ENCODE measurements at places on chromosomes 16 and 17.
A peak's percentile ranks its signal among the peaks of the same experiment; 100 is the strongest.

- DNase-seq, result no peak
Observed at GRCh38 chr17:60159479-60159866, 9.7 kb downstream of the CA4 start.

DNA sequence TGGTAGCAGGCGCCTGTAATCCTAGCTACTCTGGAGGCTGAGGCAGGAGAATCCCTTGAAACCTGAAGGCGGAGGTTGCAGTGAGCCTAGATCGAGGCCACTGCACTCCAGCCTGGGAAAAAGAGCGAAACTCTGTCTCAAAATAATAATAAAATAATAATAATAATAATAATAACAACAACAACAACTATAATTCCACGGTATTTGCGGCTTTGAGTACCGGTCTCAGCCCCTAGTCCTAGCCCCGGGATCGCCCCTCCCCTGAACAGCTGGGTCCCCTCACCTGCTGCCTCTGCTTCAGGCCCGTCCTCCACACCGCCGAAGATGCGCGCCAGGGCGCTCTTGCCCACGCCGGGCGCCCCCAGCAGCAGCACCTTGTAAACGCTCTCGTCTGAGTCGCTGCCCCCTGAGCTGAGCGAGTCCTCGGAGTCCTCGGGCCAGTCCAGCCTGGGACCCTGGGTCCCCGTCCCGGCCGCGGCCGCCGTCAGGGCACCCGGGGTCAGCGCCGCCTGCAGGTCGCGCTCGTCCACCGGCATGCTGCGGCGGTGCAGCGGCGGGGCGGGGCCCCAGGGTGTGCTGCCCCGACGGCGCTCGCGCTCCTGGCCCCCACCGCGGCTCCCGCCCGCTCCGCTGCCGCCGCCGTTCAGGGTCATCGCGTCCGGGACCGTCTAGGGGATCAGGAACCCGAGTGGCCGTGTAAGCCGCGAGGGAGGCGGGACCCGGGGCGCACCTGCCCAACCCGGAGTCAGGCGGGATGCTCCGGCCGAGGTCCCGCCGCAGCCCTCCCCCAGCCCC, 611 bp downstream of the RRAD start:
- no peak for DNase-seq

GRCh38 chr16:75062976-75063346, 53.6 kb downstream of the LDHD start:
- DNase-seq, result no peak

- no peak for DNase-seq
Observed at GRCh38 chr16:7644811-7645210, 312.2 kb downstream of the RBFOX1 start.

DNA sequence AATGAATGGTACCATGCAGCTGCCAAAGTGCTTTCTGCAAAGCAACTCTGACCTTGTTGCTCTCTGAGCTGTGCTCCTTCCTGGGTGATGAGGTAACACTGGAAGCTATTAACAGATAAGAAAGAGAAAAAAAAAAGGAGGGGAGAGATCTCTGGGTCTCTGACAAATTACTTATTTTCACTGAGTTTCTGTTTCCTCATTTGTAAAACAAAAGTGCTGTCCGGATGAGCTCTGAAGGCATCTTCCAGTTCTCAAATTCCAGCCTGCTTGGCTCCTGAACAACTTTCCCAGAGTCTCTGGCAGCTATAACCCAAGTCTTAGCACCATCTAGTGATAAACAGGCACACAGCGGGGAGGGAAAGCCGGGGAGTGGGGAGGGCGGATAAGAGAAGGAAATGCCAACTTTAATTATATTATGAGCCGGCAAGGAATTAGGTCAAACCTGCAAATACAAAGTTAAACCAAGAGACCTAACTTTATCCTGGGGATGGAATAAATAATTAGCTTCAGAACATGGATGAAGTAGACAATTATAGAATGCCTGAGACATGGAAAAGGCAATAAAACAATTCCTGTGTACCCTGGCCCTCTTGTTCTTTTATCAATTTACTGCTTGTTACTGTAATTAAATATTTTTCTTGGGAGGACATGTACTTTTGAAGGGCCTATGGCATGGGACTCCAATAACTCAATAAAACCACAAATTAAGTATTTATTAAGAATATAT, 61.3 kb upstream of the KIFC3 start:
- DNase-seq, result peak; percentile 73

- peak; percentile 18 for DNase-seq
Observed at GRCh38 chr17:65698381-65699061, 137.1 kb upstream of the AXIN2 start.

DNA sequence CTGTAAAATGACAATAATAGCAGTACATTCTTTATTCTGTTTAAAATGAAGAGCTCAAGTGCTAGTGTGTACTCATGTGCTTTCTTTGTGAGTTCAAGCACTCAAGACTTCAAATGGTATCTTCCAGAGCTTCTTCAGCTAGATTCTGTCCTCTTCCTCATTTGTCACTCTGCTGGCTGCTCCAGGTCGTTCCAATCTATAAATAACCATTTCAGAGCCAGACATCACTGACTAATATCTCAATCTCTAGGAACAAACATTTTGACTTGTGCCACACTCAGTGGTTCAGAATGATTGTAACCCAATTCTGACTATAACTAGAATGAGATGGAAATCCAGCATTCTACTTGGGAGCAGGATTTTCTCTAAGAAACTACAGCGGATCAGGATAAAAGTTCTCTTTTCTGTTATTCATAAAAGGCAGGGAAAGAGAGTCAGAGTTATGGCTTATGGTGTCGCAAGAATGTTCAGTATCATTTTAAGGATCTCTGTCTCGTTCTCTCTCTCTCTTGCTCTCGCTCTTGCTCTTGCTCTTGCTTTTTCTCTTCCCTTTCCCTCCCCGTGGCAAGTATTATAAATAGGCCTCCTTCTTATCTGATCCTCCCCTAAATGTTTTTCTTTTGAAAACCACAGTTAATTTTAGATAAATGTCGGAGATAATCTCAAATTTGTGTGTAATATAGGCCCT, 116.3 kb upstream of the MAF start:
- no peak for DNase-seq

DNA sequence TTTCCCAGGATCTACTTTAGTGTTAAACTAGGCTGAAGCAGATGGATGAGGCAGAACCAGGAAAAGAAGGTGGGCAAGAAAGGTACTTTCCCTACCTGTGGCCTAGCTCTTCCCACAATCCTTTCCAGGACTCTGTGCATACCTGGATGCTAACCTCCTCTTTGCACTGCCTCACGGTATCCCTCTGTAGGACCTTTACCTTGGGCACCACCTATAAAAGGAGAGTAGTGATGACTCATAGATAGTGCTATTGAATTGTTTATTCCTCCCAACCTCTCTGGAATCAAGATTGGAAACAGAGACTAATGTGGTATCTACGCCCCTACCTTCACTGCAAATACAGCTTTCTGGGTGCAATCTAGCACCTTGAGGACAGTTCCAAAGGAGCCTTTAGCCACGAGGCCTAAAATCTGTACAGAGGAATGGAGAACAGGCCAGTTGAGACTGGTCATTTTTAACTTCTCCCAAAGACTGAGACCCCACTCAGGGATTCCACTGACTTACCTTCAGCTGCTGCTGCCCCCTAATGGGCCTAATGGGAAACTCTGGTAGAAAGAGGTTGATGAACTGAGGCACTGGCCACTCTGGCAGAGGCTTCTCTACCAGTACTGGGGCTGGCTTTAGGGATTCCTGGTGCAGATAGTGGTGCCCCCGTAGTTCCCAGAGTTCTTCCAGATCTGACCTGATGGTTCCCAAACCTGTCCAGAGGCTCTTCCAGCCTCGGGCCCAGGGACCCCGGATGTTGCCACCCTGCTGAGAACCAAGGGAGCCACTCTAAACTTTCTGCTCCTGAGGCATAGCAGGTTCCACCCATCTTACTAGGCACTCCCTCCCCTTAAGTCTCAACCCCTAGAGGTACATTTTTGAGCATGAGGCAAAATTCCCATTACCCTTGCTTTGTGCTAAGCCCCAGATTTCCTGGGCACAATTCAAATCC, 781 bp downstream of the RSKR start:
- peak; percentile 50 for DNase-seq

DNA sequence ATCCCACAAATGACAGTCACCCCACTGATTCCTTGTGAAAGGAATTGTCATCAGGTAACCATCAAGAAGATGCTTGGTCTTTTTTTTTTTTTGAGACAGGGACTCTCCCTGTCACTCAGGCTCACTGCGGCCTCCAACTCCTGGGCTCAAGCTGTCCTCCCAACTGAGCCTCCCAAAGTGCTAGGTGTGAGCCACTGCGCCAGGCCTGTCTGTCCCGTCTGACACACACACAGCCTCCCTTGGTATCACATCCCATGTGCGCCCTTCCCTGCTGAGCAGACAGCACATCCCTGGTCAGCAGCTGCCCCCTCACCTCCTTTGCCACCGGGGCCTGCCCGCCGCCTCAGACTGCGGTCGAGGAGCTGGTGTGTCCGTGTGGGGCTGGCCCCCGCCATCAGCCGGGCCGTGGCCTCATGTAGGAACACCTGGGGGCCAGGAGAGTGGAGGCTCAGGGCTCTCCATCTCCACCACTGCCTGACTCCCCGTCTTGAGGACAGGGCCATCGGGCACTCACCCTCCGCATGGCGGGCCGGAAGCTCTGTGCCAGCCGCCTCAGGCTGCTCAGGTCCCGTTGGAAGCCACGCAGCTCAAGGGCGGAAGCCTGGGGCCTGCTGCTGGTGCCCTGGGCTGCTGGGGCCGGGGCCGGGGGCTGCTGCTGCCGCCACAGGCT, 23.6 kb downstream of the SREBF1 start:
- no peak for DNase-seq

DNA sequence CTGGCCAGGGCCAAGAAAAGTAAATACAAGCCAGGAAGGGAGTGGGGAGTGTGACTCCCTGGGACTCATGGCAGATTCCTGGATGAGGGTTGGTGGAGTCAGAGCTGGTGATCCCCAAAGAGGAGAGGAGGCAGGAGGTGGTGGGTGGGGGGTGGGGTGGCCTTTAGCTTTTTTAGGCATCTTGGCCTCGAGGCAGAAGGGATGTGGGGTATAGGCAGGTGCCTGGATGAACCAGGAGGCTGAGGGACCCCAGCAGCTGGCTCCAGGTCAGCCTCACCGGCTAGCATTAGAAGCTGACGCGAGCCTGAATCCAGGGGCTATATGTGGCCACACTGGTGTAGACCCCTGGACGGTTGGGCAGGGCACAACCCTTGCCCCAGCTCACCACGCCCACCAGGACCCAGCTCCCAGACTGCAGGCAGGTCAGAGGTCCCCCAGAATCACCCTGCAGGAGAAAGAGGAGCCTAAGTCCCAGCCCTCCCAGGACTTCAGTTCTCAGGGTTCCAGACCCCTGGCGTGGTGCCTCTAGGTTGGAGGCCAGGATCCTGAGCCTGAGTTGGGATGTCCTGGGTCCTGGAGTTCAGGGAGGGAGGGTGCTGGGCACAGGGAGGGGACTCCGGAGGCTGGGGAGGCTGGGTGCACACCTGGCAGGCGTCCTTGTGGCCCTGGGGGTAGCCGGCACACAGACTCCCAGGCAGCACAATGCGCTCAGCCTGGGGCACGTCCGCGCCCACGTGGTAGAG, 2.8 kb downstream of the PRSS33 start:
- DNase-seq, result no peak

GRCh38 chr16:79933603-79934002, 333.1 kb upstream of the MAF start:
- no peak for DNase-seq

DNA sequence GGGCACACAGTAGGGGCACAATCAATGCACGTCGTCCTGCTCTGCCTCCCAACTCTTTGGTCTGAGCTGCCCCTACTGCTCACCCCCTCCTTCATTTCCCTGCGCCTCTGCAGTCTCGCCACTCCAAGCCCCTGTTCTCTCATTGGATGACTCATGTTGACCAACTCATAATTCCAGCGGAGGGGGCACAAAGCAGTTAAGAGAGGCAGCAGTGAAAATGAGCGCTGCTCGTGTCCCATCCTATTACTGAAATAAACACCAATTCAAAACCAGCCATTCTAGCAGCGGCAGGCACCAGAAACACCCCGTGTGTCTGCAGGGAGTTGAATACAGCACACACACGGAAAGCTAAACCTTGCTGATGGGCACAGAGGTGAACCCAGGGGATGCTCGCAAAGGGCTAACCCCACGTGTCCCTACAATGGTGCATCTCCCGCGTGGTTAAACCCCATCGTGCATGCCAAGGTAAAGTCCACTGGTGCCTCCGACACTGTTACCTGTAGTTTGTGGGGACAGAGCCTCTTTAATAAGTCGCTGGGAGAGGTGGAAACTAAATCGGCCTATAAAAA, 310.4 kb downstream of the XYLT1 start:
- no peak for DNase-seq

GRCh38 chr17:82863941-82864712, 24.3 kb upstream of the ZNF750 start:
- no peak for DNase-seq

GRCh38 chr17:65529761-65530522, 31.5 kb downstream of the AXIN2 start:
- peak; percentile 77 for DNase-seq

DNA sequence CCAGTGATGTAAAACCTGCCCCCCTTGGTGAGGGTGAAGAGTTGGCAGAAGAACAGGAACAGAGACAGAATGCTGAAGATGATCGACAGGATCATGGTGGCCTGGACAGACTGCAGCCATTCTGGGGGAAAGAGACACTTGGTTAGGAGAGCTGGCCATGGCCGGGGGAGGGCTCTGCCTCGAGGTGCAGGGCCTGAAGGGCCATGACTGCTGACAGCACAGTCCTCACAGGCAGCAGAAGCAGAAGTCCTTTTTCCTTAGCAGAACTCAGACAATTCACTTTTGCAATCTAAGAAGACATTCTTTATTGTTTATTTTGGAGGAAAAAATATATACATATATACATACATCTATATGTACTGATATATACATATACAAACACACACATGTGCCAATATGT, 25.6 kb downstream of the PMP22 start:
- DNase-seq, result no peak

DNA sequence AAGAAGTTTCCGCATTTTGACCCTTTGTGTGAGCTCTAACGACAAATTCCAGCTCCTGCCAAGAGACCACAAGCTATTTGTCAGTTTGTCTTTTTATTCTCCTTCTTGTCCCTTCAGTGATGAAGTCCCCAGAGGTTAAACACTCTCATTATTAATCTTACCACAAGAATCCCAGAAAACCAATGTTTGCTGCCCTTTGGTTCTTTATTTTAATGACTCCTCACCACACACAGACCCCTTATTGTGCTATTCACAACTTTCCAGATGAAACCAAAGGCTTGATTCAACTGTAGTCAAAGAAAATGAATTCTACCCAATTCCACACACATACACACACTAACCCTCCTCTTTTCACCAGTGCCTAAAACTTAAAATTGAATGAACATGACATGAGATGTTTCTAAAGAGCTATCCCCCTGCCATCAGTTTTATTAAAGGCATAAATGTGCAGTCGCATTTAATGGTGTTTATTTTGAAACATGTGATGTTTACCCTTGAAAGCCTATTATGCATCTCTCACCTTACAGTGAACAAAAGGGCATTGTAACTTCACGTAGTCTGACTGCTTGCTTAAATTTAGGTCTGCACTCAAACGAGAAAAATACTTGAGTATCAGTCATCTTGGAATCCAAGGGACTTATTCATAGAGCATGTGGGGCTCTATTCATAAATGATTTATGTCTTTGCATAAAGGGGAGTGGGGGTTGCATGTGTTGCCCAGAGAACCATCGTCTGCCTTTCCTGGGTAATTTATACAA, 44.1 kb downstream of the PCTP start:
- no peak for DNase-seq

GRCh38 chr17:670286-670685, 44.4 kb downstream of the VPS53 start:
- DNase-seq, result no peak

Data from Caco-2 (cell line).